Activated naive CD4-positive, alpha-beta T cell treated with anti-CD3 and anti-CD28 coated beads, Interleukin-2, amount 50 U/mL, for 16 hours (primary cell): ENCODE measurements at places on chromosomes 16 and 17.

GRCh38 chr17:80270836-80271235, 10.2 kb downstream of the RNF213 start:
- DNase-seq: peak; percentile 62

DNA sequence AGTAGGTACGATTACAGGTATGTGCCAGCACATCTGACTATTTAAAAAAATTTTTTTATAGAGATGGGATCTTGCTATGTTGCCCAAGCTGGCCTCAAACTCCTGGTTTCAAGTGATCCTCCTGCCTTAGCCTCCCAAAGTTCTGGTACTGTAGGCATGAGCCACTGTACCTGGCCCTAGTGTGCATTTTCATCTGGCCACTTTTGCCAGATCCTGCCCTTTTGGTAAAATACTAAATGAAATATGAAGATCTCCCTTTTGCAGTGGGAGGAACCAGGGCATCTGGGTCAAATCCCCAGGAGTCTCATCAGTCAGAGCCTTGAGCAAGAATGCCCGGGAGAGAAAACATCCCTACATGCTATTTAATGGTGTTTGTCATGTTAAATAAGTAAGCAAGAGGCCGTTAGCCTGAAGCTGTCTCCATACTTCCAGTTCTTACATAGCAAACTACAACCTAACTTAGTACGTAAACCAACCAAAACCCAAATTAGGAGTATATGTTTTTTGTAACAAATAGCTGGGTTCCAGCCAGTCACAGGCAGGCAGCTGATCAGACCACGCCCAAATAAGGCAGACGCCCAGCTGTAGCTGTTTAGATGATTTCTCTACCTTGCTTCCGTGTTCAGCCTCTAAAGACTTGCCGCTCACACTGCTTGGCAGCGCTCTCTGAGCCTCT, 46.5 kb upstream of the CLEC18A start:
- no peak for DNase-seq

DNA sequence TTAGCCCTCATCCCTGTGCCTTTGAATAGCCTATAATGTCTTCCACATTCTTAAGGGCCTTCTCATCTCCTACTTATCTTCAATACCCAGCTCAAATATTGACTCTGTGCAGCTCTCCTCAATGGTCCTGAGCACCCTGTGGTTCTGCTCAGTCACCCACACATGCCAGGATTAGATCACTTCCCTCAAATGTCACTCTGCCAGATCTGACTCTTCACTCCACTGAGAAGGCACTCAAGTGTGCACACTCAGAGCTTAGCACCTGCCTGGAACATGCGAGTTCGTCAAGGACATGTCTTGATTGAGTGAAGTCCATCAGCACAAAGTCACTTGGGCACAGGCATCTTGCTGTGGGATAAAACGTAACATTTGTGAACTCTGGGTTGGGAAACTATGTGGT, 404.8 kb downstream of the CDH13 start:
- DNase-seq: no peak

GRCh38 chr17:49926886-49927285, 42.1 kb upstream of the DLX4 start:
- DNase-seq: no peak

- DNase-seq: peak; percentile 83
These were observed 10.0 kb downstream of the ATP5PD start for GRCh38 chr17:75036643-75037268.

DNA sequence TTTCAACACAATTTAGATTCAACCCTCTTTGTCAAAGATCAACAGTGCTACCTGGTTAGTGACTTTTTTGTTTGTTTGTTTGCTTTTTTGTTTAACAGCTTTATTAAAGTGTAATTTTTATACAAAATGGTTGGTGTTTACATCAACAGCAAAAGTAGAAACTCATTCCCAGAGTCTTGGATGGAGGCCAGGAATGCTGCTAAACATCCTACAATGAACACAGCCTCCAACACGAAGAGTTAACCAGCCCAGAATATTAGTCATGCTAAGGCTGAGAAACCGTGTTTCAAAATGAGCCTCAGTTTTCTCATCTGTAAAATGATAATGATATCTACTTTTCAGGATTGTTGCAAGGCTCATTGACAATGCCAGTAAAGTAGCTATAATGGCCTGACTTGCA, 211.0 kb upstream of the MAF start:
- DNase-seq: no peak

DNA sequence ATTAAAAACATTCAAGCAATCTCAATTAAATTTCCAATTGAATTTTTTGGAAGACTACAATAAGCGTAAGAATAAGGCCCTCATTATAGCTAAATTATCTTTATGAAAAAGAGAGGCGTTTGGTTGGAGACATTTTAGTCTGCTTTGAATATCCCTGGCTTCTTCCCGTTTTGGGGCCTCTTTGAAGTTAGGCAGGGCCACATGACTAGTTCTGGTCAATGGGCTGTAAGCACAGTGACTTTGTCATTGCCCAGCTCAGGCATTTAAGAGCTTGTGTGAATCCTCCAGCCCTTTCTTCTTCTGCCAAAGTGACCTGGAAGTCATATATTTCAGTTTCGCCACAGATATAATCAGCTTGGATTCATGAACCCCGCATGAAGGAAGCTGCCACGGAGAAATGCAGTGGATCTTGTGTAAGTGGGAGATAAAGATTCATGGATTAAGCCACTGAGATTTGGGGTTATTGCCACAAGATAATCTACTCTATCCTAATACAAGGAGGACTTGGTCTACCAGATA, 21.7 kb upstream of the UBTF start:
- DNase-seq: no peak

DNA sequence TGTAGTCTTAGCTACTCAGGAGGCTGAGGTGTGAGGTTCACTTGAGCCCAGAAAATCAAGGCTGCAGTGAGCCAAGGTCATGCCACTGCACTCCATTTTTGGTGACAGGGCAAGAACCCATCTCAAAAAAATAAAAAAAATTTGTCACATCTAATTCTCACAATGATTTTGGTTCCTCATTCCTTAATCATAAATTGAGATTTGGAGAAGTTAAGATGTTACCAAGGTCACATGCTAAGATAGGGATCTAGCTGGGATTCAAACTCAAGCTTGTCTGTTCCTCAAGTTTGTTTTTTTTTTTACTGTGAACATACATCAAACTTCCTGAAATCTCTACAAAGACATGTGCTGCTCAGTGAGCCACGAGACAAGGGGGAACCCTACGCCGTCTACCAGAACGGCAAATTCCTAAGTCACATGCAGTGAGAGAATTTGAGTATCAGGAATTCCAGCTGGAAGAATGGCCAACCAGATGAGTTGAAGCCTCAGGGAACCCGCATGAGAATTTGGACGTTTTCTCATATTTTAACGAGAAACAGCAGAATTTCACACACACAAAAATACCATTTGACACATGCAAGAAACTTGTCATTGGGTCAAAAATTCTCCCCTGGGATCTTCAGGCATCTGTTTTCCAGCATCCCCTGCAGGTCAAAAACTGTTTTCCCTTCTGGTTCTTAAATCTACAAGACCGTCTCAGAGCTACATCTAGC, 414.1 kb upstream of the GOT2 start:
- DNase-seq: no peak

GRCh38 chr16:47317465-47318240, 143.2 kb downstream of the ITFG1 start:
- no peak for DNase-seq

GRCh38 chr16:77302674-77303073, 103.5 kb downstream of the SYCE1L start:
- DNase-seq: no peak

GRCh38 chr17:42695500-42695899, 13.2 kb downstream of the CNTNAP1 start:
- no peak for DNase-seq

DNA sequence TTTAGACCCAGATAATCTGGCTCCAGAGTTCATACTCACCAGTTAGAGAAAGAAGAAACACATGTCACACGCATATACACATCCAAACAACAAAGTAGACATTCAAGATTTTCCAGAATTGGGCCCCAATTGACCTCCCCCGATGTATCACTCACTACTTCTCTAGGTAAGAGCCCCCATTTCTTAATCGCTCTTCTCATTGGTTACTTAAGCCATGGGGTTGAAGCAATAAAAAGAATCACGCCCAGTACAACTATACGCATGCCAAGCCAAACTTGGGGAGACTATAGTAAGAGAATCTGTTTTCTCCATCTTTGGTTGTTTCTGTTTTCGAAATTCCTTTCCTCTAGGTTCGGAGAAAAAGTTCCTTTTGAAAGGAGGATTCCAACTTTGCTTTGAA, 565 bp downstream of the DDX52 start:
- DNase-seq: no peak

- no peak for DNase-seq
These were observed 101.5 kb upstream of the CDH11 start for GRCh38 chr16:65223335-65223734.

DNA sequence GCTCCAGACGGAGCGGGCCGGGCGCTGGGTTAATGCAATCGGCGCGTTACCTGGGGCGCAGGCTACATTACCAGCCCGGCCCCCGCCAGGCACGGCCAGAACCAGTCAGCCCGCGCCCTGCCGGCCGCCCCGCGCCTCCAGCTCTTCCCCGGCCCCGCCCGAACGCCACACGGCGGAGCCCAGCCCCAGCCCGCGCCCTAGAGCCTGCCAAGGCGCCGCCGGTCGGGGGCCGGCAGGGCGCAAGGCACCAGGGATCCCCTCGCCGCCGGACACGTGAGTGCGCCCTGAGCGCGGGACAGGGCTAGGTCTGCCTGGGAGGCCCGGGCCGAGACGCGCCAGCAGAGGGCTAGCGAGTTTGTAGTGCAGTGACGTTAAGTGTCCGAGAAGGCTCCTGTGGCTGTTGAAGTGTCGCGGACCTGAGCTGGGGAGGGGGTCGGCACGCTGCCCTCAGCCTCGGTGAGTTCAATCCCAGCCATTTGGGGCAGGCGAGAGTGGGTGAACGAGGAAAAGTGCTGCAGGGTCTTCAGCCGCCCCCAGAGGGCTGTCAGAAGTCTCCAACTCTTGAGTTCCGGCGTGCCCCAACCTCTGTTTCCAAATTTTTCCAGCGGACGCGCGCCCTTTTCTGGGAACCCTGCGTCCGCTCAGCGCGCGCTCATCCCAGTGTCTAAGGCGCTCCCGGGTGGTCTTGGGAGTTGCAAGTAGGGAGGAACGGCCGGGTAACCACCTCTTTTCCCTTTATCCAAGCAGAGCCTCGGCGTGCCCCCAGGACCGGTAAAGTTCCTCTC, at the start of gene SLC6A2:
SLC6A2 (plus strand) TSS at position 92 of the 785 bp plus-strand sequence. CDS start 707 bp downstream, outside the sequence.
- DNase-seq: no peak
